ENCODE measurements at places on chromosomes 11 and 22.

DNA sequence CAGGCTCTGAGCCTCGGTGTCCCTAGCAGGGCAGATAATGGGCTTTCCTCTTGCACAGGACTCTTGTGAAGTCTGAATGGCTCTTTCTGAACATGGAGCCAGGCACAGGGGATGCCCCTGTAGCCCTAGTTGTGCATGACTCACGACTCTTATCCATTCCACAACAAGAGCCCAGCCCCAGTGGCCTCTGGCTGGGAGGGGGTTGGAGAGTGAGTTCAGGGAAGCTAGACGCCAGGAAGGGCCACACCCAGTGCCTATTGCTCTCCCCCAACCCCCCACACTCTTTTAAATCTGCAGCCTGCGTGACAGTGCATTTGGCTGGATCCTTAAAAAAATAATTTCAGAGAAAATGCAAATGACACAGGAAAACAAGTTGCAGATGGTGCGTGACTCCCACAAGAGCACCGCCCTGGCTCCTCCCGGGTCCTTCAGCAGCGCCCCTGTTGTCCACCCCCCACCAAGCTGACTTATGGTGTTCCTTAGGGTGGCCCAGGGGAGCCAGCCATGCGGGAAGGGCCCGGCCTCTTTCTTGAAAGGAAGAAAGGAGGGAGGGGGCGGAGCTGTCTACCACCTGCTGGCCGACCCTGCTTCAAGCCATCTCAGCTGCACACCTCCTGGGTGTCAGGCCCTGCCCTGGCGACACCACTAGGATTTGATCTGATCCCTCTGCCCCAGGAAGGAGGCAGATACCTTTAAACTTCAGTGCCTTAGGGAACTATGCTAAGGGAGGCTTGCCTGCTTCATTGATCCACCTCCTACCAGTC is 74.7 kb downstream of the MN1 start:
- H3K4me3 ChIP-seq, result no peak overlapping the region
- H3K27me3 ChIP-seq, result peaks cover 2% of the 10 kb centered on the region
- H3K4me1 ChIP-seq, result no peaks in the 10 kb centered on the region
- DNase-seq, result no peak

DNA sequence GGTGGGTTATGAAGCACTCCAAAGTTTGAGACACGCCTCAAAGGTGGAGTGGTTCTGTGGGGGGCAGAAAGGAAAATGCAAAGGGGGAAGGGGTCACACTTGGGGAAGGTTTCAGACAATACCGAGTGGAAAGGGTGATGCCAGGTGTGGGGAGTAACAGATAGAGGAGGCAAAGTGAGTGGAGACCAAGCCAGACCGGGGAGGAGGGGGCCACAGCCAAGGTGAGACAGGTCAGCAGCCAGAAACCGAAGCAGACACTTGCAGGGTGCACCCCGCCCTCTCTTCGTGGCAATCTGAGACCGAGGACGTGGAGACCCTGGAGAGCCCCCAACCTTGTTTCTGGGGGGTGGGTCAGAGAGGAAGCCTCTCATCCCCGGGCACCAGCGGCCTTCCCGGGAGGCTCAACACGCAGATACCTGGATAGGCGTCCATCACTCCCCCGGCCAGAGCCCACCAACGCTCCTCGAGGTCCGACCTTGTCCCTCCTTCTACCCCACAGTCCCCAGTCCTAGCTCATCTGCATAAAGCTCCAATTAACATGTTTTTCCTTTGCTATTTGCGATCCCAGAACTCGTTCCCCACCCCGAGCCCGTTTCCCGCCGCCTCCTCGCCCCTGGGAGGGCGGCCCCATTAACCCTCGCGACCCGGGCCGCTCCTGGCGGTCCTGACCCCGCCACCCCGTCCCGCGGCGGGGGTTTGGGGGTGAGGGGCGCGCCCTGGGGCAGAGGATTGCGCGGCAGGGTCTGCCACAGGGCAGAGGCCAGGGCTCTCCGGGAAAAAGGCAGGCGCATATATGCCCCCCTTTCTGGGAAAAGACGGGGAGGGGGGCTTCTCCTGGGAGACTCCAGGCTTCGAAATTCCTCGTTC is 21.8 kb downstream of the RTN4RL2 start:
- H3K4me1 ChIP-seq, result peaks cover 14% of the 10 kb centered on the region
- H3K27ac ChIP-seq, result no peak overlapping the region
- peaks cover 35% of the 10 kb centered on the region for H3K27me3 ChIP-seq
- no peak for DNase-seq
- H3K4me3 ChIP-seq, result no peak overlapping the region

DNA sequence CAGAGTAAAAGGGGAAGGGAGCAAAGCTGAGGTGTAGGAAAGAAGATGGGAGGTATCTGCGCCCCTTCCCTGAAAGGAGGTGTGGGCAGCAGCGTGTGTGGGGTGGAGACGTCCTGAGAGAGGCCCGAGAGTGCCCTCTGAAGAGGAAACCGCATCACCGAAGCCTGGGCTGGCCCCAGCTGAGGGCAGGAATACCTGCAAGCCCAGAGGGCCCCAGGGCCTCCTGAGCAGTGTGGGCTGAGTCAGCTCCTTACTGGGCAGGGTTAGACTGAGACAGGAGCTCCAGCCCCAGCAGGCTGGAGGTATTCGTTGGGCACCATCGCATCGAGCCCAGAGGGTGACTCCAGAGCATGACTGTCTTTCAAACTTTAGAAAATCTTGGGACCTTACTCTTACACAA is 534.0 kb upstream of the B3GAT1 start:
- H3K4me3 ChIP-seq, result no peak overlapping the region
- no peak for DNase-seq

GRCh38 chr11:17739945-17740338 is 5.4 kb downstream of the KCNC1 start:
- DNase-seq, result no peak
- H3K27me3 ChIP-seq, result peaks cover 17% of the 10 kb centered on the region
- H3K4me3 ChIP-seq, result no peak overlapping the region

DNA sequence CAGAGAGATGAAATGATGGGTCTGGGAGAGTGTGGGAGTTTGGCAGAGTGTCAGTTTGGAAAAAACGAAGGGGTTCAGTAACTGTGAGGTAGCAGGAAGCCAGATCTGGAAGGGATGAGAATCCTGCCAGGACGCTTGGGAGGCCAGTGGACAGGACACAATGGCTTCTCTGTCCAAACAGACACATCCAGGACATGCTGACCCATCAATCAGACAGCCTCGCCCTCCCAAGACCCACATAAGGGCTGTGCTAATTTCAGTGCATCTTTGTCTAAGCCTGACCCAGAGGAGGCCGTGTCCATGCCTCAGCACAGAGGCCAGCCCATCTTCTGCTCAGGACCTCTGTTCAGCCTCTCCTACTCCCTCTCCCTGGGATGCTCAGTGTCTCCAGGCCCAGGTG is 576.5 kb upstream of the B3GAT1 start:
- peaks cover 8% of the 10 kb centered on the region for H3K4me1 ChIP-seq
- no peaks in the 10 kb centered on the region for H3K36me3 ChIP-seq
- peaks cover 2% of the 10 kb centered on the region for H3K27me3 ChIP-seq
- no peak for DNase-seq

DNA sequence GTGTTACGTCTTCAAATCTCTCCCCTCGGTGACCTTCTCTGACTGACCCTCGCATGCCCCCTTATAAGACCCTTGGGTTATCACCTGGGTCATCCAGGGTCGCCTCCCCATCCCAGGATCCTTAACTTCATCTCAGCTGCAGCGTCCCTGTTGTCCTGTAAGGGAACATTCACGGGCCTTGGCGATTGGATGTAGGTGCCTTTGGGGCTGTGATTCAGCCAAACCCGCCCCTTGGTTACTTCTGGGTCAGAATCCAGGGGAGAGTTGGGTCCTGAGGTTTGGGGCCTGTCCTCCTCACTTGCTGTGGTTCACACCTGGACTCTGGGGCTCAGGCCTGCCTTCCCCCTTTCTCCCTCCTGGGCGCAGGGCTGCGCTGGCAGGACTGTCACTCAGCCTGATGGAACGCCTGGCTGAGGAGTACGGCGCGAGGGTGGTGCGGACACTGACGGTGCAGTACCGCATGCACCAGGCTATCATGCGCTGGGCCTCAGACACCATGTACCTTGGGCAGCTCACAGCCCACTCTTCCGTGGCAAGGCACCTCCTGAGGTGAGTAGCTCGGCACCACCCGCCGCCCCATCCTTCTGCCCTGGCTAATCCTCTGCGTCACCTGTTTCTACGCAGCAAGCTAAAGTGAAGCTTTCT is 29.4 kb downstream of the IGHMBP2 start:
- H3K27me3 ChIP-seq, result no peaks in the 10 kb centered on the region
- H3K36me3 ChIP-seq, result peaks cover 19% of the 10 kb centered on the region
- H3K4me1 ChIP-seq, result peaks cover 2% of the 10 kb centered on the region
- H3K27ac ChIP-seq, result no peak overlapping the region
- no peak overlapping the region for H3K4me3 ChIP-seq
- no peak for DNase-seq

- DNase-seq, result no peak
- H3K27ac ChIP-seq, result no peak overlapping the region
- H3K36me3 ChIP-seq, result peaks cover 5% of the 10 kb centered on the region
- no peak overlapping the region for H3K4me3 ChIP-seq
- H3K4me1 ChIP-seq, result peaks cover 6% of the 10 kb centered on the region
- H3K27me3 ChIP-seq, result no peaks in the 10 kb centered on the region
These were observed 365.8 kb downstream of the TBC1D22A start for GRCh38 chr22:47128216-47128615.

- H3K4me1 ChIP-seq, result no peaks in the 10 kb centered on the region
- DNase-seq, result no peak
- H3K36me3 ChIP-seq, result no peaks in the 10 kb centered on the region
- no peak overlapping the region for H3K4me3 ChIP-seq
- H3K27ac ChIP-seq, result no peak overlapping the region
- no peaks in the 10 kb centered on the region for H3K27me3 ChIP-seq
These were observed 18.3 kb downstream of the TSSC4 start for GRCh38 chr11:2418693-2419360.

GRCh38 chr22:47190957-47191670 is 428.7 kb downstream of the TBC1D22A start:
- no peaks in the 10 kb centered on the region for H3K27me3 ChIP-seq
- no peaks in the 10 kb centered on the region for H3K36me3 ChIP-seq
- DNase-seq, result no peak
- H3K27ac ChIP-seq, result no peak overlapping the region

DNA sequence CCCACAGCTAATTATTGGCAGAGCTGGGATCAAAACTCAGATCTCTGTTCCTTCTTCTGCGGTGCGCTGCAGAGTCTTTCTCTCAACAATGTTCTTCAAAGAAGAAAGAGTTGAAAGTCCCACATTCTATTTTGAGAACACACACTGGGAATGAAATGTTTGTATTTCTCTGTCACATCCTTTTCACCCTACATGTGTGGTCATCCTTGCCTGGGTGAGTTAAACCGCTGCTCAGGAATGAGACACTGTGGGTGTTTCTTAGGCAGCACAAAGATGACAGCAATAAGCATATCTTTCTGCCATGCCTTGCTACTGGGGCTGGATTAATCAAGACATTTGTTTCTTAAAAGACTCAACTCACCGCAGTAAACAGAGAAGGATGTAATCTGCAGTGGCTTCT is 222.6 kb downstream of the LARGE1 start:
- H3K4me3 ChIP-seq, result no peak overlapping the region
- H3K36me3 ChIP-seq, result no peaks in the 10 kb centered on the region
- no peaks in the 10 kb centered on the region for H3K27me3 ChIP-seq
- H3K27ac ChIP-seq, result no peak overlapping the region
- no peaks in the 10 kb centered on the region for H3K4me1 ChIP-seq

Measured in activated CD8-positive, alpha-beta T cell treated with anti-CD3 and anti-CD28 coated beads, Interleukin-2, amount 10 ng/mL, durations not matched to agents 7 days and 5 days (primary cell).